ENCODE measurements at places on chromosomes 12 and 14. TPM values are rescaled to one million over a fixed set of nuclear protein-coding genes. Genes with fewer than 3 reads are reported as not detected.

GRCh38 chr12:66409195-66409871 is 107.0 kb downstream of the HELB start:
- DNase-seq, result no peak

RACGAP1 gene
- total RNA-seq, result 195 TPM

DNA sequence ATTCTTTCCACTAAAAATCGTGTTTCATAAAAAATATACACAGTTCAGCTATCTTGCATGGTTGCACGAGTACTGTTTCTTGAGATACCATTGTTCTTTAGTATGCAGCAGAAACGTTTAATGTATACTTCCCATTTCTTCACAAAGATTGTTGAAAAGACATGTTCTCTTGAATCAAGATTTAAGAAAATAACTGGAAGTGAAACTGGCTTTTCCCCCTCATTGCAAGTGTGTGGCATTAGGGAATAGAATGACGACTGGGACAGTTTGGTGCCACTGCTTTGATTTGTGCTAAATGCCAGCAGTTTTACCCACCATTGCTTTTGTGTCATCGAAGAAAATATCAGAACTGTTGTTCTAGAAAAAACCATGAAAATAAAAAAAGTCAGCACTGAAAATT is 20.3 kb upstream of the DHRS2 start:
- no peak for DNase-seq

DNA sequence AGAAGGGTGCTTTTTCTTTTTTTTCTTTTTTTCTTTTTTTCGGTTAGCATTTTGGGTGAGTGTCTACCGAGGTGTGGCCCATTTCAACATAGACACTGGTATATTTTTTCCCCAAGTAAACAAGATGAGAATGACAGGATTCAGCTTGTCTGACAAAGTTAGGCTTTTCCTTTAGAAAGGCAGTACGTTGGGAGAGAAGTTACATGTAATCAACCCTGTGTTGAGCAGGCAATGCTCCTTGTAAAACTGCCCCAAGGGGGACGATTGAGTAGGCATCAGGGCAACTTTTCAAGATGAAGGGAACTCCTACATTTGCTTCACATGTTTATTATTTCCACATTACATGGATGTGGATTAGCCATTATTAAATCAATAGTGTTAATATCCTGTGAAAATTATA is 1.7 kb downstream of the EMP1 start:
- no peak for DNase-seq

IKZF4 gene
- total RNA-seq, result 19.5 TPM

DNA sequence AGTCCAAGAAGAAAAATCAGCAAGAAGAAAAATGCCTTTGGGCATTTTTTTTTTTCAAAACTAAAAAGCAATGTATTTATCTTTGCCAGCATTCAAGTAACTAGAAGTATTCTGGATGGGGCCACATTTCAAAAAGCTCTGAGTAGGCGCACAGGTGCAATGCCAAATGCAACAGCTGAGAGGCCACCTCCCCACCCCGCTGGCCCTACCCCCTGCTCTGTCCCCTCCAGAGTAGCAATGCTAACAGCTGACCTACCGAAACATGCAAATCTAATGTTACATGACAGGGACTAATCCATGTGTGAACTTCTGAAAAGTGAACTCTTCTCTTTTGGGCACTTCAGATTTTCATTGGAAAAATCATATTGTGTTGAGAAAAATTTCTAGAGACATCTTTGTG is 153.7 kb upstream of the SLC38A2 start:
- DNase-seq, result no peak

KERA gene
- total RNA-seq, result not detected

AQP2 gene
- not detected for total RNA-seq

All from activated naive CD4-positive, alpha-beta T cell treated with anti-CD3 and anti-CD28 coated beads, Interleukin-2, amount 50 U/mL, for 72 hours (primary cell).